GM12891 (cell line): ENCODE measurements at places on chromosomes 16 and 17.

GRCh38 chr17:37025847-37026530, 77.2 kb downstream of the AATF start:
- no peak for DNase-seq

DNA sequence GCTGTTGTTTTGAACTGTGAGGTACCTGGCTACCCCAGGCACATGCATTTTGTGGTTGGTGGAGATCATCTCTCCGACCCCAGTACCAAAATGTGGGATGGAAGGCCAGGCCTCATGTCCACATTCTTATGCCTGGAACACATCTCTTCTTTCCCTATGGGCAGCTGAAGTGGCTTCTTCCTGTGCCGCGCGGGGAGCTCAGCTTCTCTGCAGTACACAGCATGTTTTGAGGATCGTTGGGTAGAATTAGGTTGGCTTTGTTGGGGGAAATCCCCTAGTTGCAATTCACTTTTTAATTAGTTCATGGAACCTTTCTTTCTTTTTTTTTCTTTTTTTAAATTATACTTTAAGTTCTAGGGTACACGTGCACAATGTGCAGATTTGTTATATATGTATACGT, 242.1 kb downstream of the MSI2 start:
- DNase-seq = no peak

DNA sequence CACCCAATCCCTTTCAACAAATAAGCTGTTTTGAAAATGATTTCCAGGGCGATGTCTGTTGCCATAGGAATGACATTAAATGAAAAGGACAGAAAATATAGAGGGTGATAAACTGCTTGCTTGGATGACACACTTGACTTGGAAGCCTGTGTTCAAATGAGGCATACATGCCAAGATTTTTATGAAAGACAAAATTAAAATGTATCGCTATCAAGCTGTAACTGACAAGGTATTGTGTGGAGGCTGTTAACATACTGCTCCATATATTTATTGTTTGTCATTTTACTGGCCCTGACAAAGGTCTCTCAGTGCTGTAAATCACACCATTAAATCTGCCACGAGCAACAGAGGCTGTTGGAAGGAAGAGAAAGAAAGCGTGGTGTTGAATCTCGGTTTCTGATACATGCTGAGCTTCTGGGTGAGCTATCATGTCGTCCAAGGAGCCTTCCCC, 456.2 kb upstream of the SALL1 start:
- no peak for DNase-seq

DNA sequence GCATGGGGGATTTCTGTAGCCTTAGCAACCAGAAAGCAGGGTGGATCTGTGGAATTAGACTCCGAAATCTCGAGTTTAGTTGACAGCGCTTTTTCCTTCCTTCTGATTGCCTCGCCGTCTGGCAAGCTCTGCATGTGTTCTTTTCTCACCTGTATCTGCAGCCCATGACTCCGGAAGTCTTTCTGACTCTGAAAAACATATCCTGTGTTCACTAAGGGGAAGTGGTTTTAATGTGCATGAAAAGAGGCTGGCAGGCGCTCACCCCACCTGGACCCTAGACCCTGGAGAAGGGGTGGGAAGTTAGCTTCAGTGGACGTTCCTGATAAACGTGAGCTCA, 158.5 kb downstream of the RPTOR start:
- no peak for DNase-seq

DNA sequence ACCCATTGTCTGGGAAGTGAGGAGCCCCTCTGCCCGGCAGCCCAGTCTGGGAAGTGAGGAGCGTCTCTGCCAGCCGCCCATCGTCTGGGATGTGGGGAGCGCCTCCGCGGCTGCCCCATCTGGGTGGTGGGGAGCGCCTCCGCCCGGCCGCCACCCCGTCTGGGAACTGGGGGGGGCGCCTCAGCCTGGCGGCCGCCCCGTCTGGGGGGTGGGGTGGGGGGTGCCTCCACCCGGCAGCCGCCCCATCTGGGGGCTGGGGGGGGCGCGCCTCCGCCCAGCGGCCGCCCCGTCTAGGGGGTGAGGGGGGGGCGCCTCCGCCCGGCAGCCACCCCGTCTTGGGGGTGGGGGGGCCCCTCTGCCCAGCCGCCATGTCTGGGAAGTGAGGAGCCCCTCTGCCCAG, 78.4 kb downstream of the RPGRIP1L start:
- no peak for DNase-seq

- no peak for DNase-seq
Measured at GRCh38 chr17:79690466-79690865, 40.3 kb upstream of the ENPP7 start.

DNA sequence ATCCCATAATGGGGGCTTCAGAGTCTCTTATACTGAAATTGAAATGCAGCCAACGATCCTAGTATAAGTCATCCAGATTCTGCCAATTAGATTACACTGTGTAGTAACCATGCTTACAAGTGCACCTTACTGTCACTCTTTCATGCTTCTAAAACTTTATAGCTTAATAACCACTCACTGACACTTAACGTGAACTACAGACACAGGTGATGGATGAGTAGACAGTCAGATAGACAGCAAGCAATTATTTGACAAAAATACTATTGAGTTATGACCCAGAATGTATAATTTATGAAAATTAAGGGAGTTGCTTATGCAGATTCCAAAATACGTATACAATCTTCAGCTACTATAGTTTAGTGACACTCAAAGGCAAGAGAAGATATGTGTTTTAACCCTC, 6.3 kb downstream of the CDH8 start:
- DNase-seq = no peak

GRCh38 chr17:66965801-66966262, 1.3 kb downstream of the CACNG4 start:
- DNase-seq = no peak

- DNase-seq = no peak
Measured at GRCh38 chr16:52727441-52727840, 180.5 kb upstream of the TOX3 start.

GRCh38 chr16:11783319-11784037, 13.6 kb downstream of the ZC3H7A start:
- no peak for DNase-seq

GRCh38 chr16:57830890-57831484, 28.7 kb upstream of the KIFC3 start:
- no peak for DNase-seq

- no peak for DNase-seq
Measured at GRCh38 chr17:4426499-4427208, 7.1 kb upstream of the SPNS3 start.

GRCh38 chr16:75947626-75948239, 221.4 kb upstream of the CPHXL start:
- DNase-seq = no peak

DNA sequence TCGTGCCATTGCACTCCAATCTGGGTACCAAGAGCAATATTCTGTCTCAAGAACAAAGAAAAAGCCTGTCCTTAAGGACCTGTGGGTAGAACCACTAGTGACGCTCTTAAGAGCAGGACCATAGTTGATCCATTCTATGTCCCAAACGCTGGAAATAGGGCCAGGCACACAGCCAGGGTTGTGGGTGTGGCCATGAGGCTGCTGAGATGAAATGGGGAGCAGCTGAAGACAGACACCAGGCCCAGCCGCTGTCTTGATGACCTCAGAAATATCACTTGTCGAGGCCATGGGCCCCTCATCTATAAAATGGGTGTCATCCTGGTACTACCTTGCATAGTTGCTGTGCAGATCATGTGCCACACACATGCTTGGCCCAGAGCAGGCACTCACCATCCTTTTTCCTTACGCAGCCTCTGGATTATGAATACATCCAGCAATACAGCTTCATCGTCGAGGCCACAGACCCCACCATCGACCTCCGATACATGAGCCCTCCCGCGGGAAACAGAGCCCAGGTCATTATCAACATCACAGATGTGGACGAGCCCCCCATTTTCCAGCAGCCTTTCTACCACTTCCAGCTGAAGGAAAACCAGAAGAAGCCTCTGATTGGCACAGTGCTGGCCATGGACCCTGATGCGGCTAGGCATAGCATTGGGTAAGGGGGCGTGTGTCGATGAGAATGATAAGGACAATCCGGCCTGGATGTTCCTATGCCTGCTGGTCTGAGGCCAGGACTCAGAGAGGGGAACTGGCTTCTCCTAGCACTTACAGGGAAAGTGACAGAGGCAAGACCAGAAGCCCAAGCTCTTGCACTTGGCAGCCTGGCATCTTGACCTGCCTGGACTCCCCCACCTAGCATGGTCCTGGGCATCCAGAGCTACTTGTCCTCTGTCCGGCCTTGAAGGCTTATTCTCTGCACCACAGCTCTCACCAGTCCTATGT, 25.5 kb downstream of the CDH5 start:
- DNase-seq = no peak

DNA sequence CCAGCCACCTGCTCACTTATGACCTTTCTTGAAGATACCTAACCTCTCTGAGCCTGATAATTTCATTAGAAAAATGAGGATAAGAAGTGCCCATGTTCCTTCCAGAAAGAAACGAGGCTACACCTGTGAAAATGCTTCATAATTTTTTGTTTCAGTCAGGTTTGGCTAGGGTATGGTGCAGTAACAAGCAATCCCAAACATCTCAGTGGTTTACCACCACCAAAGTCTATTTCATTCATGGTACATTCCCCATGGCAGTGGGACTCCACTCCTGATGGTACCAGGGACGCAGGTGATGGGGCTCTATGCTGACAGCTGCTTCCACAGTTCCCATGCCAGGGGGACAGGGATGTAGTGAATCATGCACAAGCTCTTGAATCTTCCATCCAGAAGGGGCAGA, 147.6 kb upstream of the CES5A start:
- no peak for DNase-seq

DNA sequence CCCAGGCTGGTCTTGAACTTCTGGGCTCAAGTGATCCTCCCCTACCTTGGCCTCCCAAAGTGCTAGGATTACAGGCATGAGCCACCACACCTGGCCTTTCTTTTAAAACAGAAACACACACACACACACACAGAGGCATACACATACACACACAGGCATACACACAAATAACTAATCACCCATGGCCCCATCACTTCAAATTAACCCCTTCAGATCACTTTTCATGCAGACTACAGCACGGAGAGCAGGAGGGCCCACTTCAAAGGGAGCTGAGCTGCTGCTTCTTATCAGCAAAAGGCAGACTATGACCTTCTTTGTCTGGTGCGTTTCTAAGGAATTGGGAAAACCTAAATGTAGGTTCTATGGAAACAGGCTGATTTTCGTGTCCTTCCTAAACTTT, 1.9 kb downstream of the CLCN7 start:
- DNase-seq = no peak

DNA sequence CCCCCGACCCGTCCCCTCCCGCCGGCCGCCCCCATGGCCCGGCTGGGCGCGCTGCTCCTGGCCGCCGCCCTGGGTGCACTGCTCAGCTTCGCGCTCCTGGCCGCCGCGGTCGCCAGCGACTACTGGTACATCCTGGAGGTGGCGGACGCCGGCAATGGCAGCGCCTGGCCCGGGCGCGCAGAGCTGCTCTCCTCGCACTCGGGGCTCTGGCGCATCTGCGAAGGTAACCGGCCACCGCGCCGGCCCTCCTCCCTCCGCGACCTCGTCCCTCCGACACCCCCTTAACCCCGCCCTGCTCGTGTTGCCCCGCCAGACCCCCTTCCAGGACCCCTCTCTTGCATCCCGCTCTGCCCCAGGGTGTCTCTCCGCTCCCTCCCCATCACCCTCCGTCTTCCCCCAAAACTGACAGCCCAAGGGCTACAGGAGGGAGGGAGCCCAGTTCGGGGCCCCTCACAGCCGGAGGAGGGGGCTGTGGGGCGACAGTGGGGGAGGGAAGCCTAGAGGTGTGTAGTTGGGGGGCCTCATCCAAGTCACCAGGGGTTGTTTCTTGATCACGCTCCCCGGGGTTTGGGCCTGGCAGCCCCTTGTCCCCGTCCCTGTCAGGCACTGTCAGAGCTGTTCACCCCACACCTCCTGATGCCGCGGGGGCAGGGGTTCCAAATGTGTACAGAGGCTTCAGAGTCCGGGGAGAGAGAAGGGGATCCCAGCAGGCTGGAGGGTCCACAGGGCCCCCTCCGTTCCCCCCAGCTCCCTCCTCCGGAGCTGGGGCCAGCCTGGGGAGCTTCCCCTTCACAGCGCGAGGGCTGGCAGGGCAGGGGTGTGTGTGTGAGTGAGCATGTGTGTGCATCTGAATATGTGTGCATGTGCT, 794 bp downstream of the TMEM235 start:
- DNase-seq = peak; percentile 54

- no peak for DNase-seq
Measured at GRCh38 chr17:19762515-19762961, 14.4 kb upstream of the ALDH3A1 start.

DNA sequence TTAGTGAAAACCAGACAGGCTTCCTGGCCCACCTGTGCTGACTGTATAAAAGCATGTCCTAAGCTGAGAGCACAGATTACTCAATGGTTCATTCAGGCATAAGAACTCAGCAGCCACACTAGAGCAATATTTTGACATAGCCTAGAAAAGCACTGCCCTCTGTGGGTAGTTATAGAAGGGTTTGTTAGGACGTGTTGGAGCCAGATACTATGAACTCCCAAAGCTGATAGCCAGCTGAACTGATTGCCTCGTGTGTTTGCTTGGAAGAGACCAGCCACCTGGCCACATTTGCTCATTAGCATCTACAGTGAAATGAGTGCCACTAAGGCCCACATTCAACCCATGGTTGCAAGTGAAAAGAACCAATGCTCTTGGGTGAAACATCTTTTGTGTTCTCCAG, 30.8 kb upstream of the ABCA5 start:
- DNase-seq = no peak

DNA sequence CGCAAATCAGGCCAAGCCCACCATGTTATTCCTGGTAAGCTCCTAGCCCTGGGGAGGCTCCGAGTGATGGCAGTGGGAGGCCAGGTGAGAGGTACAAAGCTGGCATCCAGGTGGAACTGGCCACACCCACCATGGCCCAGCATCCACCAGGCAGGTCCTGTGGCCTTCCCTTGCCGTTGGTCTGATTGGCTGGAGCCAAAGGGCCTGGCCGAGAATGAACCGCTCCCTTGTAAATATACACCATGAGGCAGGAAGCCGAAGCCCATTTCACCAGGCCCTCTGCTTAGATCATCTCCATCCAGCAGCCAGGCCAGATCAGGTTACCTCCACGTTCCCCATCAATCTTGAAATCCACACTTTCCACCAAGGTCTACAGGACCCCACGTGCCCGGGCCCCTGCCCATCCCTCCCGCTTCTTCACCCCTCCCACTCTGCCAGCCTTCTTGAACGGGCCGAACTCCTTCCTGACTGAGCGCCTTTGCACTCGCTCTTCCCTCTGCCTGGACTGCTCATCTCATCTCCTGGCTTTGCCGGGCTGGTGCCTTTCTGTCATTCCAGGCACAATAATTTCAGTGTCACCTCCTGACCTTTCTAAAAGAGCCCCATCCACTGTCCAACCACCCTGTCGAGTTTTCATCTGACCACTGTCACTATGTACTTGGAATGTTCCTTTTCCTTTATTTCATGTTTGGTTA, 5.8 kb downstream of the SOCS1 start:
- DNase-seq = no peak

GRCh38 chr17:71203953-71204352, 916.9 kb upstream of the SOX9 start:
- DNase-seq = no peak
